ENCODE measurements at places on chromosomes 3 and 15.

DNA sequence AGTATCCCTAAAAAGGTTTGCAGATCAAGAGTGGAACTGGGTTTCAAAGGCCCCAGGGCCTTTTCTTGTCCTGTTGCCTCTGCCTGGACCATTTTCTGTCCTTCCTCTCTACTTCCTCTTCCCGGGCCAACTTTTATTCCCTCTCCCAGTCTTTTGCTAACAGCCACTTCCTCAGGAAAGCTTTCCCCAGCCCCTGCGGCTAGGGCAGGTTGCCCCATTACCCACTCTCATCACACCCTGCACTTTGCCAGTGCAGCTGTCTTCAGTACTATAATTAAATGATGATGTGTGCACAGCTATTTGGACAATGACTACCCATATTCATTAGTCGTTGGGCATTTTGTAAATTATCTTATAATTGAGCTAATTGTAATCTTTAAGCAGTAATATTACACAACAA, 150.5 kb upstream of the THBS1 start:
- DNase-seq = no peak

DNA sequence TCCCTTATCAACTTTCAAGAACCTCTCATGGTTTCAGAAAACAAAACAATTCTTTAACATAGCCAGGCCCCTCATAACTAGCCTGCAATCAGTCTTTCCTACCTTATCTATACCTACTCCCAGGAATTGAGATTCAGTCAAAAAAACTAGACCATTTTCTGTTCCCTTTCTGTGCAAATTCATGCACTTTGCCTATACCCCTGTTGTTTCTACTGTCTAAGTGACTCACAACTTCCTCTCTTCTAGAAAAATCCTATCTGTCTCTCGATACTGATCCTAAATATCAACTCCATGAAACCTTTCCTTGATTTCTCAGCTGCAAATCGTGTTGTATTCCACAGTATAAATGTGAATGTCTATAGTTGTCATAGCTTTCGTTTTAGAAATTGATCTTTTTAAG, 10.9 kb upstream of the IL1RAP start:
- no peak for DNase-seq

- DNase-seq = no peak
Measured at GRCh38 chr3:49410066-49410845, 1.5 kb downstream of the RHOA start.

DNA sequence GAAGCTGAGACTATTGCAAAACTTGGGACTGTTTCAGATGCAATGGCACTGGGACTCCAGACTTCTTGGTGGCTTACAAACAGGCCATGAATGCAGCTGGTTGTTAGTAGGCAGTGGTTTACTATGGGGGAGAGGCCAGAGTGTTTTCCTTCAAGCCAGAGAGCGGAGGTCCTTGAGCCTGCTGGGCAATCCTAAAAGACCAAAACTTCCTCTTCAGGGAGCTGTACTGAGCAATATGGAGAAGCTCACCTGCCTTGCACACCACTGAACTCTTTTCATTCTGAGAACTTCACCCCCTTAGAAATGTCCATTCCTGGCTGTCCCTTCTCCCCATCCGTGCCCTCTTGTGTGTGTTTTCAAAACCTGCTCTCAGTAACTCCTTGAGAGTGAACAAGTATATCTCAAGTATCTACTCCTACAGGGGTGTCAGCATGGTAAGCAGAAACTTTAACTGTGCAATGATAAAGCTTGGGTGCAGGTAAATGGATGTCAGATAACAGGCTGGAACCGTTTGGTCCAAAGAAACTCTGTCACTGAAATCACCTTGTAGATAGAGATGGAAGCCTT, 213.9 kb downstream of the CLSTN2 start:
- no peak for DNase-seq

DNA sequence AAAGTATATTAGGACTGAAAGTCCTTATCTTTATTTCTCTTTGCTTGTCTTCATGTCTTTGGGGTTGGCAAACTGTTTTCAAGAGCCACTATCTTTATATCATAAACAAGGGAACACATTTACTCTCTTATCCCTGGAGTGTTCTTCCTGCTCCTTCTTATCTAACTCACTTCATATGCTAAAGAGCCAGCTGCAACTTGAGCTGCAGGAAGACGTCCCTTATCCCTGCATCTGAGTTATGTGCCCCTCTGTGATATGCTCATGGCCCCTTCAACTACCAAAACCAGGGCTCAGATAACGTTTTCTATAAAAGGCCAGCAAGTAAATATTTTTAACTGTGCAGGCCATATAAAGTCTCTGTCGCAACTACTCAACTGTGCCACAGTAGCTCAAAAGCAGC, 137.0 kb upstream of the CRBN start:
- no peak for DNase-seq

- DNase-seq = no peak
Measured at GRCh38 chr3:98763819-98764418, 779 bp downstream of the ST3GAL6 start.

DNA sequence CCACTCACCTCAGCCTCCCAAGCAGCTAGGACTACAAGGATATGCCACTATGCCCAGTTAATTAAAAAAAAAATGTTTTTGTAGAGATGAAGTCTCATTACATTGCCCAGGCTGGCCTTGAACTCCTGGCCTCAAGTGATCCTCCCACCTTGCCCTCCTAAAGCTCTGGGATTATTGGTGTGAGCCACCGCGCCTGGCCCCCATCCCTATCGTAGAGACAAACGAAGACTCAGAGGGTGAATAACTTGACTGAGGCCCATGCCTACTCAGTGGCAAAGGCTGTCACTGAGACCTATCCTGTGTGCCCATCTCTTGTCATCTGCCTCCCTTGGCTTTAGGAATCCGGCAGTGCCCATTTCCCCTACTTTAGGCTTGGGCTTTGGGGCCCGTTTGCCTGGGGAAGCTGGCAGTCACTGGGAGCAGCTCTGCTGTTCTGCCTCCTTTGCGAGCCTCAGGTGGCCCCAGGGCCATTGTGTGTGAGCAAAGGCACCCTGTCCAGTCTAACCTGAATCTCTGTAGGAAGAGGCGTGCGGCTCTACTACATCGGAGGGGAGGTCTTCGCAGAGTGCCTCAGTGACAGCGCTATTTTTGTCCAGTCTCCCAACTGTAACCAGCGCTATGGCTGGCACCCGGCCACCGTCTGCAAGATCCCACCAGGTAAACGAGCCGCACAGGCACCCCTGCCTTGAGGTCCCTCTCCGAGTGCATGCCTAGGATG, 70.1 kb downstream of the AAGAB start:
- DNase-seq = no peak

- DNase-seq = peak; percentile 81
Measured at GRCh38 chr3:15361494-15362214, 29.3 kb upstream of the SH3BP5 start.

DNA sequence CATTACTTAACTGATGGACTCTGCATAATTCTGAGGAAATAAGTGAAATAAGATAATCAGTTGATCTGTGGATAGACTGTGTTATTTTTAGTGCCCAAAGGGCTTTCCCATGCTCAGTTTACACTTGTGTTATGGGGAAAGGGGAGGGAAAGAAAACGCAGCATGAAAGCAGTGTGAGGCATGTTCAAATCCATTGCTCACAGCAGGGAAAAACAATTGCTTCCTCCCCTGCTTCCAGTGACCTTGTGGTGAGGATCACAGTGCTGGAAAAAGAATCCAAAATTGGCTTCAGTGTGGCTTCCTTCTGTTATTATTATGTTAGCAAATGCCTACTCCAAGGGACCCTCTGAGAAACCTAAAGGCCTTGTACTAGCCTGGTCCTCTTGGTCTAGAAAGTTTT, 285.1 kb upstream of the CDIN1 start:
- no peak for DNase-seq

DNA sequence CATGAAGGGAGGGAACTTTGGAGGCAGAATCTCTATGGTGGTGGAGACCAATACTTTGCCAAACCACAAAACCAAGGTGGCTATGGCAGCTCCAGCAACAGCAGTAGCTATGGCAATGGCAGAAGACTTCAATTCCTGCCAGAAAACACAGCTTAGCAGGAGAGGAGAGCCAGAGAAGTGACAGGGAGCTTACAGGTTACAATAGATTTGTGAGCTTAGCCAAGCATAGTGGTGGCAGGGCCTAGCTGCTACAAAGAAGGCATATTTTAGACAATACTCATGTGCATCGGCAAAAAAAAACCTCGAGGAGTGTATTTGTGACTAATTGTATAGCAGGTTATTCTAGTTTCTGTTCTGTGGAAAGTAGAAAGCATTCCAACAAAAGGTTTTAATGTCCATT, 6.4 kb upstream of the CSTA start:
- DNase-seq = no peak

DNA sequence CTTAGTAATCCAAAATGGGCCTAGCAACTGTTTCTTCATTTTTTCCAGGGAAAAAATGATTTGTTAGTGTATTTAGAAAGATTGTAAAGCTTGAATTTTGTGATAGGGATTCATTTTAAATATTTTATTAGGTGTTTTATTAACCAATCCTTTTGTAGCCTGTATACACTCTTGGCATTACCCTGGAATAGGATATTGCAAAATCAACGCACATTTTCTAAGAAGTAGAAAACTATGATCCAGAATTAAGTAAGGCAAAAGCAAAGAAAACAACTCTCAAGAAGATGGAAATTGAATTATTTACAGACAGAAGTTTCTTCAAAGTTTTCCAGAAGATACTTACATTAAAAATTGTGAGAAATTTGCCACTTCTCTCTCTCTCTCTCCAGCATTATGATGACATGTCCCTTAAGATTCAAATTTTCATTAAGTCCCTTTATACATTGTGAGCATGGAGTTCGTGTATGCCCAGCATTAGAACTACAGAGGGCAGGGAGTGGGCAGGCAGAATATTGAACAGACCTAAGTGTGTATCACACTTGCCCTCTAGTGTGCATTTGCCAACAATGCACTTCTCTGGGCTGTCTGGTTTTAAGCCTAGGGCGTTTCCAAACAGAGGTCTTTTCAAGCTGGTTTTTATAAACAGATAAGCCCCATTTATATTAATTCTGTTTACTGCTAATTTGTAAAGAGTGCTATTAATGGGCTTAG, 28.5 kb upstream of the CMSS1 start:
- no peak for DNase-seq

- DNase-seq = no peak
Measured at GRCh38 chr3:16127249-16127648, 47.2 kb upstream of the GALNT15 start.

DNA sequence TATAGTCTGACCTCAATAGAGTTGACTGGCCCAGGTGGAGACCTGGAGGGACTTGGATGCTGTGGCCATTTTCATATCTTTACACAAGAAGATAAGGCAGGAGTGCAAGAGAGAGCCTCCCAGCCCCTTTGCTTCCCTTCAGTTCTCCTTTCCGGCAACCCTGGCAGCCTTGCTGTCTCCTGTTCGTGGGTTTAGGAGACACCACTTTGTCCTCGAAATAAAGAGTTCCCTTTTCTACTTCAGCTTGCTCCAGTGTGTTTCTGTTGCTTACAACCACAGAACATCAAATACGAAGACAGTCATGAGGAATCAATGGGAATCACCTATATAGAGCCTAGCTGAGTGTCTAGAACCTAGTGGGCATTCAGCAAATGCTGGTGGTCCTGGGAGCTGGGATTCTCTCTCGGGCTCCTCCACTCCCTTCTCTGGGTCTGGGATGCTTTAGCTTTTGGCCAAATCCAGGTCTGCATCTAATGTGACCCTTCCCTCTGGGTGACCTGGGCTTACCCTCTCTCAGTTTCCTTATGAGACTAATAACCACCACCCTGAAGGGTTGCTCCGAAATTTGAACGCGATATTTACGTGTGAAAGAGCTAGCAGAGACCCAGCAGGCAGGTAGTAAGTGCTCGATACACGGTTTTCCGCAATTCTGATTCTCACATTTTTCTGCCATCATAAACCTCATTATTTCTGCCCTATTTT, 44.5 kb downstream of the PCSK6 start:
- DNase-seq = no peak

DNA sequence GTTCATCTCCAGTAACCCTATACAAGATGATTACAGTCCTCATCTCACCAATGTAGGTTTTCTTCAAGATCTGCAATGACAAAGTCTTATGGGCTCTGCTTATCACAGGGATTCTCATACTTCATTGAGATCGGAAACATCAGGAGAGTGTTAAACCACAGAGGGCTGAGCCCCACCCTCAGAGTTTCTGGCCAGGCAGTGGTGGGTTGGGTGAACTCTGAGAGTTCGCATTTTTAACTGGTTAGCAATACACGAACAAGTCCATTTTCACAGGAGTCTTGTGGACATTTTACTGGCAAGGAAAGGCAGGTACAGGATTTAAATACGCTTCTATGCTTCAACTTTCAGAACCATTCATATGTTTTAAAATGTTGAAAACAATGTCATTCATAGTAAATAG, 366.7 kb upstream of the ROBO2 start:
- no peak for DNase-seq

GRCh38 chr3:139020036-139020867, 474 bp downstream of the PRR23B start:
- no peak for DNase-seq

GRCh38 chr3:179829401-179829800, 176.6 kb downstream of the USP13 start:
- DNase-seq = no peak

GRCh38 chr3:29478611-29479010, 197.7 kb downstream of the RBMS3 start:
- DNase-seq = no peak

DNA sequence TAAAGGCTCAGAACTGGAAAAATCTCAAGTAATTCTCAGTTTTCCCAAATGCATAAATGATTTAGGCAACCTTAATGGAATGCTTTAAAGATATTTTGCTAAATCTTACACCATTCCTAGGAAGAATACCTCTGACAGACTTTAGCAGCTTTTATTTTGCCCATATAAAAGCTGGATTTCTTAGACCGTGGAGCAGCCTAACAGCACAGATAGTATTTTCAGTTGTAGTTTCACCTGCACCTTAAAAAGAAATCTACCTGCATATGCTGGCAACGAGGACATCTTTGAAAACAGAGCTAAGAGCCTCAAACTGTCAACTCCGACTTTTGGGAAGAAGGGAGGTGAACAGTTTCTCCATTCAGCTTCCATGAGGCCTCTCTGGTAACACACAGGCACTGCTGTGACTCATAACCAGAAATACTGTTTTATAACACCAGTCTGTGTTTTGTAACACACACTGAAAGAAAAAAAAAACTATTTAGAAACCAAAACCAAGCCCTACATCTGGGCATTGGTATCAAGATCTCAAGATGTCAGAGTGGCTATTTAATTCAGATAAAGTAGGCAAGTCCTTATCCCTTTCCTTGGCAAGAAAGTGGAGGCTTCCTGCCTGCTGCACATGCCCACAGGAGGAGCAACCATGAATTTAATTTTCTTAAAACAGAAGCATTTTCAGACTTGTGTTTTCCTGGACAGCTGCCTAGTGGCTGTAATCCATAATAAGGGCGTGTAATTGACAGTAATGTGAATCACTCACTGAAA, 181.5 kb upstream of the ICE2 start:
- DNase-seq = no peak

DNA sequence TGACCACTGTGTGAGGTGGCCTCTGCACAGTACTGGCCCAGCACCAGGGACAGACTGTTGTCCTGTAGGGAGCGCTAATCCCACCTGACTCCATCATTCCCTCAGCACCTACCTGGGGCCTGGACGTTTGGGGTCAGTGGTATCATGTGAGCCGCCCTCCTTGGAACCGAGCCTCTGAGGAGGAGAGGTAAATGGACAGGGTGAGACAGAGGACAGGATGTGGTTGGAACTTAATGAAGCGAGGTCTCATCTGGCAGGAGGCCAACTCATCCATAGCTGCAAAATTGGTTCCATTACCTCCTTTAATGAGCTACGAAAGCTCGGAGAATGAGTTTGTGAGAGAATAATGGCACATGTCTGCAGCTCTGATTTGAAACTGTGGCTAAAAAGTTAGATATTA, 13.9 kb downstream of the MAPKAPK3 start:
- no peak for DNase-seq
